GM23248 (cell line): ENCODE measurements at places on chromosomes 2 and 18. TPM values are rescaled to one million over a fixed set of nuclear protein-coding genes. Genes with fewer than 3 reads are reported as not detected.

The SERPINB3 gene
- polyA plus RNA-seq = 0.24 TPM in 1 of 2 replicates, not detected in the other

The RTKN gene
- 13.0 and 14.5 TPM in 2 replicates for polyA plus RNA-seq

The LBX2 gene
- 0.87 and 1.1 TPM in 2 replicates for polyA plus RNA-seq

DNA sequence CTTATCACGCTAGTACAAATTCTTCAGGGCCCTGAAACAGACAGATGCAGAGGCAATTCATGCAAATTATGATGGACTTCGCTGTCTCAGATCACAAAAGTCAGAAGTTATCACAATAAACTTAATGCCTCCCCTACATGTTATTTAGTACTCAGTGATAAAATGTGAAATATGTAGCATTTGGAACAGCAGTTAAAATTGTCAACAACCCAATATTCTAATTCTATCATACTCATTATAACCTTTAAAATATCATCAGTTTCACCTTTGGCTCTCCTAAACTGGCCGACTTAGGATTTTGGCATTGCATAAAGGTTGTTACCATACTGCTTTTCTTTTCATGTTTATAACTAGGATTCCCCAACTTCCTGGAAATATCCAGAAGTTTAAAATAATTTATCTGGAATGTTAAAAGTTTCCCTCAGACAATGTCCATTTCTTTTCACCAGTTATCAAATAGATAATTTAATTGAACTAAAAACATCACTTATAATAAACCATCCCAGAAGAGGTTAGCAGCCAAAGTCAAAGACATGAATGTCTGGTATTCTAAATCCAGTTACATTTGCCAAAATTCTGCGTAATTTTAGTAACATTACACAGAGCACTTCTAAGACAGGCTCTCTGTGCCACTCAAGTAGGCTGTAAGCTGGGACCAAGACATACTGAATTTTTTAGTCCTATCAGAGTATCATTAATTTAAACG is 239.8 kb downstream of the RBM43 start:
- DNase-seq = no peak

GRCh38 chr2:237927986-237928385 is 38.8 kb upstream of the UBE2F start:
- no peak for DNase-seq

DNA sequence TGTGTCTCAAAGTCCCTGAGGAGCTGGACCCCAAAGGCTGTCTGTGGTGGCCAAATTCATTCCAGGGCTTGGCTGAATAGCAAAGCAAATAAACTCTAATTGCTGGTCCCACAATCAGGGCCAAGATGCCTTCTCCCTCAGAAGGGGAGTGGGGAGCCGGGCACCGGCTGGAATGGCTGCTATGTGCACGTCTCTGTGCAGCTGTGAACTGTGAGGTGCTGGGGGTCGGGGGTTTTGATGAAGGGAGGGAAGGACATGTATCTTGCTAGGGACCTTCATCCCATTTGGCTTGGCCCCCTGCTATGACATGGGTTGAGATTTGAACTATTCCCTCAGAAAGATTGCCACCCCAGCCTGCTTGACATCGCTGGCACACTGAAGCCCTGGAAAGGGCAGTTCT is 60.4 kb downstream of the CIB4 start:
- no peak for DNase-seq

DNA sequence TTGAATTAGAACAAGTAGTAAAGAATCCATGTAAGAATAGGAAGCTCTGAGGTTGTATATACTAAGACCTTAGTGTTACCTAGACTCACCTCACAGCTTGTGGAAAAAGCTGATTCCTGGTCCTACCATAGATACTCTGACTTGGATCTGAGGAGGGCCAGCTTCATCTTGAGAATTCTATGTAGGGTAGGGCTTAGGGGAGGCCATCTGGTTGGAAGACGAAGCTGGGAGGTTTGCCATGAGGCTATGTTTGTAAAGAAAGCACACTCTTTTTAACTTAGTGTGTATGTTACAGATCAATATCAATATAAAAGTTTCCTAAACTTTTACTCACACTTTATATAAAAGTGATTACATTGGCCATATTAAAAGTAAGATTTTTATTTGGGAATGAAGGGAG is 77.1 kb upstream of the GALNT5 start:
- no peak for DNase-seq

The TEX44 gene
- polyA plus RNA-seq = not detected in 2 replicates

DNA sequence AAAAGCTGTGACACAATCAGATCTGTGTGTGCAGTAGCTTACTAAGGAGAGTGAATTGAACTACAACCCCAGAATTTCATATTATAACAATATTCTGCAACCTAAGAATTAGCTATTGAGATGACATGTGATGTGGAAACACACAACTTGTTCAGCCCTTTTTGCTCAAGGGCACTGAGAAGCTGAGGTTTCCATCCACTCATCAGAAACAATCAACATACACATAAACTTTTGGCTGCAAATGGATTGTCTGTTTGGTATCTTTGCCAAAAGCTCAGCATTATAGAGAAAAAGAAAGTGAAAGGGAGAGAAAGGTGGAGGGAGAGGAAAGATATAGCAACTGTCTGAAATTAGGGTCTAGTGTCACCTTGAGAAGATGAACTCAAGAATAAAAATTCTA is 117.2 kb upstream of the KLF7 start:
- peak; percentile 15 for DNase-seq

DNA sequence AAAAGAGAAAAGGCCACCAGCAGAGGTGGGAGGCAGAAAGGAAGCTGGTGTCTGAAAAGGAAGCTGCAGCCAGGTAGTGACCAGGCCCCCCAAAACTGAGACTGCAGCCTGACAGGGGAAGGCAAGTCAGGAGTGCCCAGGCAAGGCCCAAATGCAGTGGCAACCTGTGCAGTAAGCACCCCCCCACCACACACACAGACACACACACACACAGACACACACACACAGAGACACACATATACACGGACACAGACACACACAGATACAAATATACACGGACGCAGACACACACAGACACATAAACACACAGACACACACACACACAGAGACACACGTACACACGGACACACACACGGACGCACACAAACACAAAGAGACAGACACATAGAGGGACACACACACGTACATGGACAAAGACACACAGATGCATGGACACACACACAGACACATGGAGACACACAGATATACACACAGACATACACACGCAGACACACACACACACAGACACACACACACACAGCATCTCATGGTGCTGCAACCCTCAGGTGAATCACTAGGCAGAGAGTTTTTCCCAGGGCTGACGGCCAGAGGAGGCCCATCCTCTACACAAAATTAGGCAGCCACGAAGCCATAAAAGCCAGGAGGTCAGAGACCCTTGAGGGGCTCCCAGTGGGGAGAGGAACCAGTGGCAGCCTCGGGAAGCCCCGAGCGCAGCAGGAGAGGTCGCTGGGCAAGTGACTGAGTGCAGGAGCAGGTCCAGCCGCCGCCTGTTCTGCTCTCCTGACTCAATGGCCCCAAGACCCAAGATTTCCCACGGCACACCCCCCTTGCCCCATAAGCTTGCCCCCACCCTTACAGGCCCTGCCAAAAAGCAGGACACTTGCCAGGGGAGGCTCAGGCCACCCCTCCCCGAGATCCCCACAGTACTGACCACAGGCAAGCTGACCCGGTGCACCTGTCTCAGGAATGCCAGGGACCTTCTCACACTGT is 6.3 kb downstream of the SDC1 start:
- DNase-seq = no peak

- peak; percentile 35 for DNase-seq
Measured at GRCh38 chr2:150465703-150466569, 21.5 kb downstream of the RND3 start.

- peak; percentile 24 for DNase-seq
Measured at GRCh38 chr2:175187378-175187777, 5.9 kb upstream of the ATP5MC3 start.

The SLC5A6 gene
- 9.4 and 10.4 TPM in 2 replicates for polyA plus RNA-seq

DNA sequence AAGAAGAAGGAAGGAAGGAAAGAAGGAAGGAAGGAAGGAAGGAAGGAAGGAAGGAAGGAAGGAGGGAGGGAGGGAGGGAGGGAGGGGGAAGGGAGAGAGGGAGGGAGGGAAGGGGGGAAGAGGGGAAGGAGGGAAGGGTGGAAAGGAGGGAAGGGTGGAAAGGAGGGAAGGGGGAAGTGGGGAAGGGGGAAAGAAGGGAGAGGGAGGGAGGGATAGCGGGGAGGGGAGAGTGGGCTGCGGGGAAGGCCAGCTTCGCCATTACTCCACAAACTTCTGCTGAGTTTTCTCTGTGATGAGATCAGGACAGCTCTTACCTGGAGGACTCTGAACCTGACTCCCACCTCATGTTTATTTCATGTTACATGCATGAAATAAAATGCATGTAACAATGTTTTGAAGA is 601.5 kb upstream of the FSHR start:
- no peak for DNase-seq

GRCh38 chr2:118846953-118847761 is at the start of gene EN1:
Gene EN1 (minus strand): TSS chr2:118847648. CDS start chr2:118847167, 481 bp downstream.
- DNase-seq = peak; percentile 83

DNA sequence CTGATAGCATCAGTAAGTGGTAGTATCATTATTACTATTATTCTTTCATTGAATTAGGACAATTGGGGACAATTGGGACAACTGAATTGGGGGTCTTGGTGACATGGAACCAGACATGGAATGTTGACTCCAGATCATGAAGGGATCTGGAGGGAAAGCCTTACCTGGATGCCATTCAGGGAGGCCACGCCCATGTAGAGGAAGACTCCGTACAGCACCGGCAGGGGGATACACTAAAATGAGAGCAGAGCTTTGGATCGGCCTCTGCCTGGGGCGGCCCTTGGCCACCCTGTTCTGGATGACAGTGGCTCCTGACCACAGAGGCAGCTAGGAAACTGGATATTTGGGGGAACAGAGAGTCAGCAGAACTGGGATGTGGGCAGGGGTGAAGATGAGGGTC is 29.2 kb downstream of the MTHFD2 start:
- DNase-seq = no peak

- no peak for DNase-seq
Measured at GRCh38 chr18:64886995-64887394, 738.1 kb upstream of the LINC00305 start.

GRCh38 chr18:14092625-14093306 is 39.5 kb downstream of the ZNF519 start:
- no peak for DNase-seq

The UGT1A4 gene
- not detected in 2 replicates for polyA plus RNA-seq

The CCL20 gene
- polyA plus RNA-seq = not detected in 2 replicates

The CYP1B1 gene
- 112 and 116 TPM in 2 replicates for polyA plus RNA-seq

- DNase-seq = no peak
Measured at GRCh38 chr2:8346706-8347430, 335.0 kb upstream of the ID2 start.

- DNase-seq = no peak
Measured at GRCh38 chr2:126115975-126116374, 540.0 kb upstream of the GYPC start.
